ENCODE measurements at places on chromosomes 13 and 19. TPM values are rescaled to one million over a fixed set of nuclear protein-coding genes. Genes with fewer than 3 reads are reported as not detected.

The OR7G1 gene
- not detected for total RNA-seq

The ZNF776 gene
- total RNA-seq = 26.9 TPM

The SGCG gene
- not detected for total RNA-seq

The CEACAM4 gene
- 0.83 TPM for total RNA-seq

The ATP8A2 gene
- 0.83 TPM for total RNA-seq

The SERPINE3 gene
- total RNA-seq = not detected

- no peak for DNase-seq
These were observed 473 bp upstream of the SCN1B start for GRCh38 chr19:35029737-35030256.

DNA sequence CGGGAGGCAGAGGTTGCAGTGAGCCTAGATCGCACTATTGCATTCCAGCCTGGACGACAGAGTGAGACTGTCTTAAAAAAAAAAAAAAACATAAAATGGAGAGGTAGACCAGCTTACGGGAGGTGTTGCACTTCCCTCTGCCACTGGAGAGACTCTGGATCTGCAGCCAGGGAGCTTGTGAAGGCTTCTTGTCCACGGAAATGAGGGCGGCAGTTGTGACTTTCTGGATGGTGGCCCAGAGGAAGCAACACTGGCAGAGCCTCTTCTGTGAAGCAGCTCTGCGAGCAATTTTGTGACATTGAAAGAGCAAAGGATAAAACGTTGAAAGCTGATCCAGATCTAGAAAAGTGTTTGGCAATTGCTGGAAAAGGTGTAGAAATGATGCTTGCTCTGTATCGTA, 10.4 kb downstream of the SPINT2 start:
- DNase-seq = no peak

GRCh38 chr19:58107778-58108545, 9.9 kb upstream of the ZSCAN18 start:
- no peak for DNase-seq

DNA sequence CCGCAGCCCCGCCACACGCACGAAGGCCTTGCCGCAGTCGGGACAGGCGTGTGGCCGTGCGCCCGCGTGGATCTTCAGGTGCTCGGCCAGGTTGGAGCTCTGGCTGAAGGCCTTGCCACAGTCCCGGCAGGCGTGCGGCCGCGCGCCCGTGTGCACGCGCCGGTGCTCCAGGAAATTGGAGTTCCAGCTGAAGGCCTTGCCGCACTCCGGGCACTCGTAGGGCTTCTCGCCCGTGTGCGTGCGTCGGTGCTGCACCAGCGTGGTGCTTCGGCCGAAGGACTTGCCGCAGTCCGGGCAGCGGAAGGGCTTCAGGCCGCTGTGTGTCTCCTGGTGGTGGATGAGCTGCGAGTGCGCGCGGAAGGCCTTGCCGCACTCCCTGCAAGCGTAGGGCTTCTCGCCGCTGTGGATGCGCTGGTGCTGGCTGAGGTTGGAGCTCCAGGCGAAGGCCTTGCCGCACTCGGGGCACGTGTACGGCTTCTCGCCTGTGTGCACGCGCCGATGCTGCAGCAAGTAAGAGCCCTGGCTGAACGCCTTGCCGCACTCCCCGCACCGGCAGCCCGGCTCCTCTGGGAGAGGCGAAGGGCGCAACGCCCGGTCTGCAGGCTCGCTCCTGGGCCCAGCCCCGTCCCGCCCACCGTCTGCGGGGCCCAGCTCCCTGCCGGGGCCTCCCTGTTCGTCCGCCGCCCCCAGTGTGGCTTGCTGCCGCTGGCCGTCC, 3.6 kb upstream of the A1BG start:
- DNase-seq = no peak

DNA sequence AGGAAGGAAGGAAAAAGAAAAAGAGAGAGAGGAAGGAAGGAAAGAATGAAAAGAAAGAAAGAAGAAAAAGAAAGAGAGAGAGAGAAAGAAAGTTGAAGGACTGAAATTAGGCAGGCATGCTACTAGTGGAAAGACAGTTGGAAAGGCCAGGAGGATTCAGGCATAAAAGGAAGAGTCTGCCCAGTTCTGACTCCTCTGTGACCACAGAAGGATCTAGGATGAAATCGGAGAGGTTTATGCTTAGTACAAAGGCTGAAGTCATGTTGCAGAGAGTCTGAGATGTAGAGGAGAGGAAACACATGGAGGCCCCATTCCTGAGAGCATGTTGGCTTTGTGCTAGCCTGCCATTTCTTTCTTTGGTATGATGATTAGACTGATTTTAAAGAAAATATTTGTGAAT, 246.5 kb upstream of the ARGLU1 start:
- no peak for DNase-seq

- no peak for DNase-seq
These were observed 224.7 kb upstream of the UBL3 start for GRCh38 chr13:30074955-30075614.

GRCh38 chr19:56245121-56245740, 27.3 kb upstream of the EDDM13 start:
- no peak for DNase-seq

- no peak for DNase-seq
These were observed 131.4 kb downstream of the TNFRSF19 start for GRCh38 chr13:23701636-23702035.

- DNase-seq = no peak
These were observed 47.6 kb upstream of the IRS2 start for GRCh38 chr13:109833940-109834339.

DNA sequence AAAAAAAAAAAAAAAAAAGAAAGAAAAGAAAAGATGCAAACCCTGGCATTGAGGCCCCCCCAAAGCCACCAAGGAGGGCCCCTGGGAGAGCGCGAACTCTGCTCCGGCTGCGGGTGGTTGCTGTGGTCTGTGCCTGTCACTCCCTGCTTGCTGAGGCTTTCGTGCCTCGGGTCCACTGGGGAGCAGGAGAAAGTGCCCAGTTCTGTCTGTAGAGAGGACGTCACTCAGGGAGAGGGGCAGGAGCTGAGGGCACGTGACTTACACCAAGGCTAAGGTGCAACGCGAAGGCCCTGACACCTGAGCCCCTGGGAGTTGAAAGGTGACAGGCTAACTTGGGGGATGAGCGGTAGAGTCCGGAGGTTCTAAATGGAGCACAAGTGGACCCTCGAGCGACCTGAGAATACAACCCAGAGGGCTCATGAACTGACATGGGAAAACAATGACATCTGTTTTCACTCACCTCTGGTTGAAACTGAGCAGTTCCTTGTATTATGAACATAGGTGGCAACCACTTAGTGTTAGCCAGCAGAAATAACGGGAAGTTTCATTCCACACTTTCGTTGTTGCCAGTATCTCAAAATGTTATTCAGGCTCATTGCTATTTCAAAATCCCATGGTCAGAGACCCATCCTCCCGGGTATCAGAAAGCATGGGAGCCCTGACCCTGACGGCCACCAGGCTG, 69.2 kb upstream of the TM9SF2 start:
- DNase-seq = no peak

- no peak for DNase-seq
These were observed 62.6 kb downstream of the SLC10A2 start for GRCh38 chr13:103003631-103004030.

GRCh38 chr13:57878291-57878690, 246.7 kb downstream of the PCDH17 start:
- no peak for DNase-seq

- no peak for DNase-seq
These were observed 56.5 kb downstream of the DCLK1 start for GRCh38 chr13:36074659-36075058.

- peak; percentile 74 for DNase-seq
These were observed 13.3 kb upstream of the ISYNA1 start for GRCh38 chr19:18450931-18451836.

DNA sequence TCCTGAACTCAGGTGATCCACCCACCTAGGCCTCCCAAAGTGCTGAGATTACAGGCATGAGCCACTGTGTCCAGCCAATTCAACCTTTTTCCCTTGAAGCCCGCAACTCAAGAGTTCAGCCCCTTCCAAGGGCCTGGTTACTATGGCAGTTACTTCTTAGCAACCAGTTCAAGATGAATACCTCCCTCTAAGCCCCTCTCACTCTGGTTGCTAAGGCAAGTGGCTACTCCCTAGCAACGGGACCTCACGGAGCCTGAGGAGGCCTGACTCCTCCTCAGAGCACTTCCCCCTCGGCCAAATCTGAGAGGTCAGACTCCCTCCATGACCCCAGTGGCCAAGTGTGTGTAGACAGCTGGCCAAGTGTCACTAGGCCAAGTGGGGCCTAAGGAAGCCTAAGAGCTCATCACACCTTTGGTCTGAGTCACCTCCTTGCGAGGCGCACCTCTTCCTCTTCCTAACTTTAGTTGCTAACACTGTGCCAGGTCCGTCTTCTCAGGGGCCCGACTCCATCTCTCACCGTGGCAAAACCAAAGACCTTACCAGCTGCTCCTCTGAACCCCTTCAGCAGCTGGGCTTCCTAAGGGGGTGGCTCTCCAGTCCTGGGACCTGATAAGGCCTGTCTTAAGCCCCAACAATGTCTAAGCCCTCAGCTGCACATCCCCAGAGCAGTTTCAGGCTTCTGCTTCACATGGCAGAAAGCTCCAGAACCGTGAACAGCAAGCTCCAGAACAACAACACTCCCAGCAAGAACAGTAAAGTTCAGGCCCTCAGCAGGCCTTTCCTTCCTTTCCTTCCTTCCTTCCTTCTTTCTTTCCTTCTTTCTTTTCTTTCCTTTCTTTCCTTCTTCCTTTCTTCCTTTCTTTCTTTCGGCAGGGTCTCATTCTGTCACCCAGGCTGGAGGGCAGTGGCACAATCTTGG, 9.6 kb downstream of the CD37 start:
- DNase-seq = no peak

DNA sequence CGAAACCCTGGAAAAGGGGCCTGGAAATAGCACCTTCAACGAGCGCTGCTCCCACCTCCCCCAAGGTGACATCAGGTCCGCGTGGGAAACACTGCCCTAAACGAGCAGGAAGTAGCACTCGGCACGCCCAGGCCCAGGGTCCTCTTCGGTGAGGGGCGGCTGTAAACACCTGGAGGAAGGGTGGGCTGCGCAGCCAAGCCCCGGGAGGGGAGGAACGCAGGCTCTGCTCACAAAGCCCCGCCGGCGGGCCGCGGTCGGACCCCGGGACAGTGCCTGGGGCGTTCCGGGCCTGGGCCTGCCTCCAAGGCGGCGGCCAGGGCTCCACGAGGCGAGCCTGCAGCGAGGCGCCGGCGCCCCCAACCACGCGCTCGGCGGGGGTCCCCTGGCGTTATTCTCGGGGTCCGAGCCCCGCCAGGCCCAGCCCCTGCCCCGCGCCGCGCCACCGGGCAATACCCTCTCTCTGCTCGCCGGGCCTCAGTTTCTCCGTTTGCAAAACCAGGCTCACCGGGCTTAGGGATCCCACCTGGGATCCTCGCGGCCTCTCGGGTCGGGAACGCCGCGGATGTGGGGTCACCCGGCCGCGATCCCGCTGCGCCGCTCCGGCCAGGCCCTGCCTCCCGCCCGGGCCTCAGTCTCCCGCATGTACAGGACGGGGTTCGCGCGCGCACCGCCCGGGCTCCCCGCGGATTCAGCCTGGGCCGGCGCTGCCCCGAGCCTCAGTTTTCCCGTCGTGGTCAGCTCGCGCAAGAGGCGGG, 630 bp downstream of the RNF126 start:
- DNase-seq = peak; percentile 50

- DNase-seq = no peak
These were observed 135.0 kb downstream of the KDM4B start for GRCh38 chr19:5103812-5104410.
